AG08396 (cell line): ENCODE measurements at places on chromosomes 6 and 20.

DNA sequence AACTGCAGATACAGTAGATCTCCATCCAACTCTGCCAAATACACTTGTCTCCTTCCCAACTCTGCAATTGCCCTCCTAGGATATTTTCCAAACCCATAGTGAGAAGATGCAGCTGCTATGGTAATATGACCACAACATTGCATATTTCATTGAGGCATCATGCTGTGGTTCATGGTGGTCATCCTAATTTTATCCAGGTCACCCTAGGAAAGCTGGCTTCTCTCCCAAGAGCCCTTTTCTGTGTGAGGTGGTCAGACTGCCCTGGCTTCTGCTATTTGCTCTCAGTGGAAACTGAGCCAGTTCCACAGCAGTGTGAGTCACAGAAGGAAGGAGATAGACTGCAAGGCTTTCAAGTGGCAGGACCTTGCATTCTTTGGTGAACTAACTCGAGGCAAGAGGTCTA lies 5.5 kb downstream of the OGFRL1 start:
- DNase-seq, result peak; percentile 81

DNA sequence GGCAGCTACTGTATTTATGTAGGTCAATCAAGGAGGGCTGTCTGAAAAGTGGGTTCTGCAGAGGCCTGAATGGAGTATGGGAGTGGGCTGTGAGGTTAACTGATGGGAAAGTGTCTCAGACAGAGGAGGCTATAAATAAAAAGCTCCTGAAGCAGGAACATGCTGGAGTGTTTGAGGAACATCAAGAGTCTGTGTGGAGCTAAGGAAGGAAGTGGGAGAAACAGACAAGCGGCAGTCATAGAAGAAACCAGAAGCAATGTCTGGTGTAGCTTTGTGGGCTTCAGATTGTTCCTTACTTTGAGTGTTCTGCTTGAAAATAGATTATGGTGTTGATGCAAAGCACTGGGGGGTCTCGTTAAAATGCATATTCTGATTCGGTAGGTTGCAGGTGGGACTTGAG lies 101.5 kb upstream of the OGFRL1 start:
- no peak for DNase-seq

DNA sequence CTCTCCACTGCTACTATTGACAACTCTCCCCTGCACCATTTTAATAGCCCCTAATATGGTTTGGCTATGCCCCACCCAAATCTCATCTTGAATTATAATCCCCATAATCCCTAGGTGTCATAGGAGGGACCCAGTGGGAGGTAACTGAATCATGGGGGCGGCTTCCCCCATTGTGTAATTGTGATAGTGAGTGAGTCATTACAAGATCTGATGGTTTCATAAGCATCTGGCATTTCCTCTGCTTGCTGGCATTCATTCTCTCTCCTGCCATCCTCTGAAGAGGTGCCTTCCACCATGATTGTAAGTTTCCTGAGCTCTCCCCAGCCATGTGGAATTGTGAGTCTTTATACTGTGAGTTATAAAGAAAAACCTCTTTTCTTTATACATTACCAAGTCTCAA lies 74.1 kb upstream of the TCF21 start:
- DNase-seq, result no peak

DNA sequence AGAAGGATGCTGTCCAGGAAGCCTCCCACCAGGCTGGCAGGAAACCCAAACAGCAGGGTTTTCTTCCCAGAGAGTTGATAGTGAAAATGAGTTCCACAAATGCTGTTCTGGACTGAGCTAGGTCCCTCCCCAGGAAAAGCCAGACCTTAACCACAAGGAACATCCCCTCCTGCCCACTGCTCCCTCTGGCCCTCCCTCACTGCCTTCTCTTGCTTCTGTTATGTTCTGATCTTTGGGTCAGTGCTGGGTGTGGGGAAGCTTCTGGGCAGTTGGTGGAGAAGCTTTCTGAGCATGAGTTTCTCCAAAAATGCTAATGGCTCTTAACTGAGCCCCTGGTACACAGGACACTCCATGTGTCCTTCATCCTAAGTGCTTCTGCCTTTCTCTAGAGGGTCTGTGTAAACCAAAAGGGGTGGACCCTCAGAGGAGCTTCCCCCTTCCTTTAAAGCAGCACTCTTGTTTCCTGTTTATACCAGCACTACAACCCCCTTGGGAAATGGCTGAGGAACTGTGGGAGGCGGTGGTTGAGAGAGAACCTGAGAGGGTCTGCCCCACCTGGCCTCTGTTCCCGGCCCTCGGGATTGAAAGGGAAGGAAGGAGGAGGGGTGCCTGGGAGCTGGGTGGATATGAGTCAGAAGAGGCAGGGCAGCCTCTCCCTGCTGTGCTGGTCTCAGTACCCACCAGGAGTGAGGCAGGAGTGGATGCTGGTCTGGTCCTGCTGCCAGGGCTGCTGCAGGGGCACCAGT lies 42.0 kb downstream of the CDS2 start:
- peak; percentile 56 for DNase-seq

GRCh38 chr6:26224940-26225847 lies 138.0 kb downstream of the HFE start:
- no peak for DNase-seq

GRCh38 chr6:23181356-23182110 lies 612.2 kb downstream of the HDGFL1 start:
- DNase-seq, result no peak

DNA sequence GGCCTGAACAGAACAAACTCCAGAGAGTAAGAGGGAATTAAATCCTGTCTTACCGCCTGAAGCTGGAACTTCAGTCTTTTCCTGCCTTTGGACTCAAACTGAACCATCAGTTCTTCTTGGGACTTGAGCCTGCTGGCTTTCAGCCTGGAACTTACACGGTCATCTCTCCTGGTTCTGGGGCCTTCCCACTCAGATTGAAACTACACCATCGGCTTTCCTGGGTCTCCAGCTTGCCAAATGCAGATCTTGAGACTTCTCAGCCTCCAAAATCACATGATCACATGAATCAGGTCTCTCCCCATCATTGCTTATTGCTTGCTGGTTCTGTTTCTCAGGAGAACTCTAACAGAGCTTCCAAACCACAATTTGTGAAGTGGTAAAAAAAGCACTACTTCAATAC lies 276.3 kb downstream of the KIF16B start:
- DNase-seq, result no peak

DNA sequence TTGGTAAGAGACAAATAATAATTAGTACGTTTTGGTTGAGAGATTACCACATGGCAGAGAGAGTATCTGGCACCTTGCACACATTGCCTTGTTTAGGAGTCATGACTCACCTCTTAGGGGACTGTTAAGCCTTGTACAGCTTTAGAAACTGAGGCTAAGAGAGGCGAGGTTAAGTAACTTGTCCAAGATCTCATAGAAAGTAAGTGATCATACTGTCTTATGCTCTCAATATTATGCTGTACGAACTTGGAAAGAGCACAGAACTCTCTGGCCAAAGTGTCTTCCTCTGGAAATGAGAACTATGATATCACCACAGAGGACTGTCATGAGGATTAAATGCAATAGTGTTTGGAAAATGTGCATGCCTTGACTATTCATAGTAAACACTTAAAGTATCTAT lies 249.0 kb downstream of the UTRN start:
- DNase-seq, result no peak

GRCh38 chr6:14053811-14054210 lies 63.8 kb upstream of the CD83 start:
- peak; percentile 15 for DNase-seq
